ENCODE measurements at places on chromosomes 2 and 18.

GRCh38 chr18:55485666-55486065 lies 102.3 kb downstream of the TCF4 start:
- no peak for DNase-seq

- no peak for DNase-seq
Observed at GRCh38 chr18:43422518-43422917, 145.2 kb upstream of the SYT4 start.

DNA sequence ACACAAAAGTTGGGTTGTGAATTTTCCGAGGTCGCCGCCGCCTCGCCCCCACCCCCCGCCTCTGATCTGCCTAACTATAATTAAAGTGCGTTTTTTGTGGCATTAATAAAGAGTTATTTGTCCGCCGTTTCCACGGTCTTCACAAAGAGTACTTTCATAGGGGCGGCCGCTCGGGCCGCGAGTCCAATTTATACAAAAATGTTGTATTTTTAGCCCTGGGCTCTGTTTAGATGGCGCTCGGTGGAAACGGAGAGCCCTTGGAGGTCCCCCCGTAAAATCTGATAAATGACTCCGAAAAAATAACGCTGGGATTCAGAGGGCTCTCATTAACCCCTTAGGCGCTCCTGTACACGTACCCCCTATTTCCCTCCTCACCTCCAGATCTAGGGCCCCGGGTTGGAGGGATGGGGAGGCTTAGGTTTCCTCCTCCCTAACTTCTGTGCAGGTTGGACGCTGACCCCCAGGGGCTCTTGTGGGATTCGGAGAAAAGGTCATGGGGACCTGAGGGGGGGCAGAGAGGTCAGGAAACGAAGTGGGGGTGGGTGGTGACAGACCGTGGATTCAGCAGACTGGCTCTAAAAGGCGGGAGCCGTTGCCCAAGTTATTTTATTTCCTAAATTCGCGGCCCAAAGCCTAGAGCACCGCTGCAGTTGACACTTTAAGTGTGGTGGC lies 1.9 kb downstream of the CYP26B1 start:
- DNase-seq = no peak

GRCh38 chr18:67599277-67599676 lies 82.8 kb upstream of the DSEL start:
- no peak for DNase-seq

GRCh38 chr2:105836840-105837692 lies 92.4 kb downstream of the NCK2 start:
- peak; percentile 84 for DNase-seq

- DNase-seq = no peak
Observed at GRCh38 chr2:240970104-240970503, 28.3 kb upstream of the SNED1 start.

- DNase-seq = no peak
Observed at GRCh38 chr2:208172125-208172524, 8.7 kb upstream of the CRYGA start.

- no peak for DNase-seq
Observed at GRCh38 chr2:65130664-65131175, 814 bp upstream of the RAB1A start.

DNA sequence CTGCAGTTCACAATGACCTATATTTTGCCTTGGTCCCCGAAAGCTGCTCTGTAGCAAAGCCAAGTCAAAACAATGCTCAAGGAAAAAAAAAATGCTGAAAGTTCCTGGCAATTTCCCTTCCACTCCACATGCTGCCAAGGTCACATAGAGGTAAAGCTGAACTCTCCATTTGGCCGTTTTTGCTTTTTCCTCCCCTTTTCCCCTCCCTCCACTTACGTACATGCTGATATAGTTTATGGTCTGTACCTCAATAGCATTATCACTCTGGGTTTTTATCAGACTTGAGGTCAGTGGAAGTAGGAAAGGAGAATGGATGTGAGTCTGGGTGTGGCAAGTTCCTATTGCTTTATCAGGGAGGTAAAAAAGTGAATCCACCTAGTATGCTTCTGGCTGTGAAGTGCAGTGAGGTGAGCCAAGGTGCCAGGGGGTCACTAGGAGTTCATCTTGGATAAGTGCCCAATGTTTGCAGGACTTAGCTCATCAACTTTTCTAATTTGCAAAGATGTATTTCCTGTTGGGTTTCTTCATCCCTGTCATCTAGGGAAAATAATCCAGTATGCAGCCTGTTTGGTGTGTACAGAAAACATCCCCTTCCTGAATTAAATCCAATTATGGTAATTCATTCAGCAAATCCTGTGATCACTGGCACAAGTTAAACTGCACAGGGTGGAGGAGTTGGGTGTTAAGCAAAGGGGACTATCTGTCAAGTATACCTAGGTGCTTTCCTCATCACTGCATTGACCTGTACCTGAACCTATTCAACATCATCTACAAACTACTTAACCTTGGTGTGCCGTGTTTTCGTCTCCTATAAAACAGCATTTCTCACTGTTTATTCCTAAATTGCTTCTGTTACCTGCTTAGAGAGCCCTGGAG lies 124.3 kb upstream of the CYP26B1 start:
- DNase-seq = no peak

DNA sequence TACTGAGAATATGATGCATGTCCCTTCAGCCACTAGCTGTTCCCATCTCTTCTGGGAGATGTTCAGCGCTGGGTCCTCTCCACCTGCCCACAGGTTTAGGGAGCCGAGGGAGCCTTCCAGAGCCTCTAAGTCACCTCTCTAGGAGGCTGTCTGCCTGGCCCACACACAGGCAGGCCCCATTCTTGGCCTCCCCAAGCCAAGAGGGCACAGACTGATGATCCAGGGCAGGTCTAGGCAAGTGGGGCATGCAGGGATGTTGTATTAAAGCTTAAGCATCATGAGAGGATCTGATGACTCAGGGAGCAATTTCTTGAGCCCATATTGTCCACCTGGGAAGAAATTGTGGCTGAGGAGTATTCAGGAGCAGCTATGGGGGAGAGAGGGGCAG lies 19.9 kb downstream of the TMSB10 start:
- no peak for DNase-seq

- DNase-seq = no peak
Observed at GRCh38 chr2:70683455-70683854, 84.5 kb downstream of the ADD2 start.
